Cardiac muscle cell (in vitro differentiated cells and primary cell): ENCODE measurements at places on chromosomes 2 and 18.
A peak's percentile ranks its signal among the peaks of the same experiment; 100 is the strongest.

DNA sequence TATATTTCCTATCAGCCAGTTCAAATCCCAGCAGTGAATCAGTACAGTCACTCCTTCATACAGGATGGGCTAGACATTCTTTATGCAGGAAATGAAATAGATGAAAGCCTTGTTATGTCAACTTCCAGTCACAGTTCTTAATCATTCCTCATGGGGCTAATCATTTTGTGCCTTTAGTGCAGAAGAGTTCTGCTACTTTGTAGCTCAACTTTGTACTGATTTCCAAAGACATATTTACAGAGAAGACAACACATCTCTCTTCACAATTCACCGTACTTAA is 593.9 kb upstream of the NETO1 start:
- DNase-seq = peak; percentile 3

DNA sequence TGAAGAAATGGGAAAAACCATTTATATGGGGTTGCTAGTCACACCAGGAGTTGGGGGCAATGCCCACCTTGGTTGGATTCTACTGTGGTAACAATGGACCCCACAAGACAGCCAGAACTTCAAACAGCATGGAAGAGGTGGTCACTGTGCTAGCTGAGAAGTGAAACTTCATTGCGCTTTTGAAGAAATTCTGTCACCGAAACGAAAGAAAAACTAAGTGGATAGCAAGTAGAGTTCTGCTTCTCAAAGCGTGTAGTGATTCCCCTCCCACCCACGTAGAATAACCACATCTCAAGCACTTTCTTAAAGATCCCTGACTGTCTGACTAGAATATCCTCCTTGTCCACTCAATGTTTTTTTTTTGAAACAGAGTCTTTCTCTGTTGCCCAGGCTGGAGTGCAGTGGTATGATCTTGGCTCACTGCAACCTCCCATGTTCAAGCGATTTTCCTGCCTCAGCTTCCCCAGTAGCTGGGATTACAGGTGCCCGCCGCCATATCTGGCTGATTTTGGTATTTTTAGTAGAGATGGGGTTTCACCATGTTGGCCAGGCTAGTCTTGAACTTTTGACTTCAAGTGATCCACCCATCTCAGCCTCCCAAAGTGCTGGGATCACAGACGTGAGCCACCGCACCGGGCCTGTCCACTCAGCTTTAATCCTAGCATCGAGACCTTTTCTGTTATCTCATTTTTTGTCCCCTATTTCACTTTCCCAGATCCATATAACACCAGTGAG is 30.1 kb upstream of the CCL20 start:
- no peak for DNase-seq

GRCh38 chr2:200862532-200863000 is 1.9 kb downstream of the CLK1 start:
- DNase-seq = peak; percentile 67

DNA sequence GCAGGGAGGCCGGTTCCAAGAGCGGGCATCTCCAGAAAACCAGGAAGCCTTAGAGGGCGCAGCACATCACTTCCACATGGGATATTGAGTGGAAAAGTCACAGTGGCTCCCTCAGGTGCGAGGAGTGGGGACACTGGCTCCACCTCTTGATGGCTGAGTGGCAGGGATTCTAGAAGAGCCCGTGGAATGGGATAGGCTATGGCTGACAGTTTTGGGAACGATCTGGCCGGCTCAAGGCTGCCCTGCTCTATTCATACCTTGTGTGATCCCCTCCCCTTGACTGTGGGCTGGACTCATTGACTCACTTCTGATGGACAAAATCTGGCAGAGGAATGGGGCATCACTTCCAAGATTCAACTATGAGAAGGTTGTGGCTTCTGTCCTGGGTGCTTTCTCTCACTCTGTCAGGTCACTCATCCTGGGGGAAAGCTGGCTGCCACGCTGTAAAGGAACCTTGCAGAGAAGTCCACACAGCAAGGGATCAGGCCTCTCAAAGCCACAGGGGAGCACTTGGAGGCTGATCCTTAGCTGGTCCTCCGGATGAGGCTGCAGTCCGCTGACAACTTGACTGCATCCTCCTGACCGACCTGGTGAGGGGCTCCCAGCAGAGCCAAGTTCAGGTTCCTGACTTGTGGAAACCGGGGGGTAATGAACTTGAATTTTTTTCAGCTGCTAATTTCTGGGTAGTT is 46.7 kb upstream of the HS6ST1 start:
- no peak for DNase-seq

GRCh38 chr2:110900191-110900590 is 167.8 kb downstream of the ACOXL start:
- no peak for DNase-seq

DNA sequence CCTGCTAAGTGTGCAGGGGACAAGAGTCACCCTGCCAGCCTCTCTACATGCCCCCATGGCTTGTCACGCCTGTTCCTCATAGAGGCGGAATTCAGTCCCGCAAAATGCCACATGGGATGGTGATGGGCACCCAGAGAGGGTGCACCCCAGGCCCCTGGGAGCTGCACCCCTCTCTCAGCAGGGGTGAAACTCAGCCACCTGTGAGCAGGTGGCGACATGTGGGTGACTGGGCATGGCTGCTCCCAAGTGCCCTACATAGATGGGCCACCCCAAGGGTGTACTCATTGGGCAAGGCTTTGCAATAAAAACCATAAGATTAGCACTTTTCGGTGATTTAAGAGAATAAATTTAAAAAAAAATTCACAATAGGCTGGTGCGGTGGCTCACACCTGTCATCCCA is 6.3 kb downstream of the HS6ST1 start:
- DNase-seq = no peak

- DNase-seq = no peak
Observed at GRCh38 chr2:99631700-99632099, 141.9 kb upstream of the REV1 start.

- no peak for DNase-seq
Observed at GRCh38 chr2:60351321-60351720, 202.1 kb downstream of the BCL11A start.

- peak; percentile 31 for DNase-seq
Observed at GRCh38 chr2:173424886-173425285, 70.2 kb downstream of the CDCA7 start.

DNA sequence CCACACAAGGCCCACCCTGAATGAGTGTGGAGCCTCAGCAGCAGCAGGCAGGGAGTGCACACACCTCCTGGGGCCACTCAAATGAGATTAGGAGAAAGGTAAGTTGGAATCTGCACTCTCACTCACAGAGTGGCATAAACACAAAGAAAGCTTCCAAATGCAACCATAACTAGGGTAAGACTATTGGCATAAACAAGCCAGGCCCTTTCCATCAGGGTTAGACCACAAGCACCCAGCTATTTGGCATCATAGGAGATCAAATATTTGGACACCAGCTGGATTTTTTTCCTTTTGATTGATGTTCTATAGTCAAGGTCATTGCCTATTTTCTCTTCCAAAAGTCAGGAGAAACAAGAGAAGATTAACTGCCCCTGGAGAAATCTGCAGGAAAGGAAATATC is 471.5 kb downstream of the TXNL1 start:
- DNase-seq = no peak

DNA sequence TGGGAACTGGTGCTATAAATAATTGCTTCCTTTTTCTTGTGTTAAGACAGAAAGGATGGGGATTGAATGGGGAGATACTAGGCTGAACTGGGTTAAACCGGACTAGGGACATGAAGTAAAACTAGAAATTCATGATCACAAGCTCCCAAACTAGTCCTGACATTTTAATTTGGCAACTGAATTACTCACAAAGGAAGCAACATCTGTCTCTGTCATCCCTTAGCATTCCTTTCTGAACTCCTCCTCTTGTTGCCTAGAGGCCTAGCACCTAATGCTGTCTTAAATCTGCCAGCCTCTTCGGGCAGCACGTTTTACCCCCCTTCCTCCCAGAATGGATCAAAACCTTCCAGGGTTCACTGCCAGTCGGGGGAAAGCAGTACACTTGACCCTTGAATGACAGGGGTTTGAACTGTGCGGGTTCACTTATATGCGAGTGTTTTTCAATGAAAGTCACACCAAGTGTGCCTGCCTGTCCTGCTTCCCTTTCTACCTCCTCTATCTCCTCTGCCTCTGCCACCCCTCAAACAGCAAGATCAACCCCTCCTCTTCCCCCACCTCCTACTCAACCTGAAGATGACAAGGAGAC is 8.2 kb downstream of the KCTD1 start:
- no peak for DNase-seq

GRCh38 chr18:44536046-44536445 is 144.6 kb upstream of the SETBP1 start:
- no peak for DNase-seq

DNA sequence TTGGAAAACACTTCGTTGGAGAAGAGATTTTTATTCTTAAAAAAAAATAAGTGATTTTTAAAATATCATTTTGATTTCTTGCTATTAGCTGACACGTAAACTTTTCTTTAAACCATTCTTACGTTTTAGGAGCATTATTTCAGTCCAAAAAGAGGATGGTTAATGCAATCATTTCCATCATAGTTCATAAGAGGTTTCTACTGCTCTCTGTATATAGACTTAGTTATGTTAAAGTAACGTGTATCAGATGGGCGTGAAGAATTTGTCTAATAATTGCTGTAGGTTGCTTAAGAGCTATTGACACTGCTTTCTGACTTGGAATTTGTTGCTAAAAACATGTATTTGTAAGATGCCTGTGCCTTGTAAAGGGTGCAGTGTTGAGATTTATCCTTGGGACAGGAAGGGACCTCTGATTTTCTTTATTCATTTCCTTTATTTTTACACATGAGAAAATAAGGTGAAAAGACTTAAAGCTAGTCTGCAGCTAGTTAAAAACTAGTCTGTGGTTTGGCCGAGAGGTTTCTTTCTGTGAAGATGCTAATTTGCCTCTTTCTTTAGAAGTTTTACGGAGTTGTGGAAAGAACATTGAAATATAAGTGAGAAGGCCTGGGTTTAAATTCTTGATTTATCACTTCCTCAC is 2.9 kb downstream of the ANKRD12 start:
- DNase-seq = no peak

DNA sequence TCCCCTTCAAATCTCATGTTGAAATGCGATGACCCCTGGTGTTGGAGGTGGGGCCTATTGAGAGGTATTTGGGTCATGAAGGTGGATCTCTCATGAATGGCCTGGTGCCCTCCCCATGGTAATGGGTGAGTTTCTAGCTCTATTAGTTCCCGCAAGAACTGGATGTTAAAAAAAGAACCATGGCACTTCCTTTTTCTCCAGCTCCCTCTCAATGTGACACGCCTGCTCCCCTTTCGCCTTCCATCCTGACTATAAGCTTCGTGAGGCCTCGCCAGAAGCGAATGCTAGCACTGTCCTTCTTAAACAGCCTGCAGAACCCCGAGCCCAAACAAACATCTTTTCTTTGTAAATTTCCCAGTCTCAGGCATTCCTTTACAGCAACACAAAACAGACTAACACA is 303.2 kb upstream of the REV1 start:
- DNase-seq = no peak

DNA sequence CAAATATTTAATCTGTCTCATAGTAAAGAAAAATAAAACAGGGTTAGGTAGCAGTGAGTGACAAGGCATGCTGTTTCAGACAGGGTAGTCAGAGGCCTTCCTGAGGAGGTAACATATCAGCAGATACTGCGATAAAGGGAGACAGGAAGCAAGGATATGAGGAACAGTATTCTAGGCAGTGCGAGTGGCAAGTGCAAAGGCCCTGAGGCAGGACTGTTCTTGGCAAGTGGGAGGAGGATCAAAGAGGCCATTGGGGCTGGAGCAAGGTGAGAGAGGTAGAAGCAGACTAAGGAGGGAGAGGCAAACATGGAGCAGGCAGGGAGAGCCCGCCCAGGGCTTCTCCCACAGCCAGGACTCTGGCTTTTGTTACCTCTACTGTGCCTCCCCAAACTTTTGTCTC is 33.6 kb downstream of the GAD1 start:
- DNase-seq = no peak

GRCh38 chr2:71353248-71353647 is 21.7 kb downstream of the ZNF638 start:
- DNase-seq = no peak

GRCh38 chr2:215136669-215137328 is 1.6 kb downstream of the ABCA12 start:
- DNase-seq = no peak

DNA sequence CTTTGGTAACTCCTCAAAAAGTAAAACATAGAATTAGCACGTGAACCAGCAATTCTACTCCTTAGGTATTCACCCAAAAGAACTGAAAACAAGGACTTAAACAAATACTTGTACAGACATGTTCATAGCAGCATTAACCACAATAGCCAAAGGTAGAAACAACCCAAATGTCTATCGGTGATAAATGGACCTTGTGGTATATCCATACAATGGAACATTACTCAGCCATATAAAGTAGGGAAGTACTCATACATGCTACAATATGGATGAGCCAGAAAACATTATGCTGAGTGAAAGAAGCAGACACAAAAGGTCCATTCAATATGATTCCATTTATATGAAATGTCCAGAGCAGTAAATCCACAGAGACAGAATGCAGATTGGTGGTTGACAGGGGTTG is 182.8 kb downstream of the DNER start:
- no peak for DNase-seq

- DNase-seq = no peak
Observed at GRCh38 chr2:68237976-68238580, 14.3 kb downstream of the PPP3R1 start.

DNA sequence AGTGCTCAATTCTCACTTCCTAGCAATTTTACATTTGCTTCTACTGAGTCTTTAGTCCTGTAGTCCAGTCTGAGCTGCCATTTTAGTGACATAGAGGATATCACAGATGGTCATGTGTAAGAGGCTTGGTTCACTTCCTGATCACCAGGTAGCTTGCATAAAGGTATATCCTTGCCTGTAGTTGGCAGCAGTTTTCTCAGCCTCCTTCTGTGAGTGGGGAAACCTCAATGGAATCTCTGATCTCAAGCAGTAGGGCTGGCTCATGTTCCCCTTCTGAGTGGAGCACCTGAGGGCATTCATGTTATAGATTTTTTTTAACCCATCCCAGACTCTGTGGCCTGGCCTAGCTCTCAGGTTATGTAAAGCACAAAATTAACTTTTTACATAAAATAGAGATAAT is 278.4 kb downstream of the RDH14 start:
- DNase-seq = peak; percentile 12

- no peak for DNase-seq
Observed at GRCh38 chr2:105621038-105621437, 123.7 kb upstream of the NCK2 start.

DNA sequence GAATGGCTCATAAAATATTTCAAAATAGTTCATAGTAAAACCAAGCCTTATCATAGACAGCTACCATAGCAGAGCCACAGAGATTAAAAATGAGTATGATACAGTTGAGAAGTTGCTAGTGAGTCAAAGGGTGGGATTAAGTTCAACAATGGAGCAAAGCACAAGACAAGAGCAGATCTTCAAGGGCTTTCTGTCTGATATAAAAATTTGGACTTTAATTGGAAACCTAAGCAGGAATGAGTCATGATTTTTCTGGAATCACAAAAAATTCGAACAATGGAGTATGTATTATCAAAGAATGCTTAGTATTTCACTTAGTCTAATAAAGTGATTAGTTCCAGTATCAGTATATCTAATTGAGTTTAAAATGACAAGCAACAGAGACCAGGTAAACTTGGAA is 487.3 kb upstream of the NETO1 start:
- DNase-seq = no peak

GRCh38 chr2:113698892-113699447 is 57.5 kb downstream of the SLC35F5 start:
- no peak for DNase-seq

GRCh38 chr2:121064186-121064585 is 220.8 kb downstream of the TFCP2L1 start:
- no peak for DNase-seq
